Naive thymus-derived CD4-positive, alpha-beta T cell (primary cell): ENCODE measurements at places on chromosomes 11 and 22.

DNA sequence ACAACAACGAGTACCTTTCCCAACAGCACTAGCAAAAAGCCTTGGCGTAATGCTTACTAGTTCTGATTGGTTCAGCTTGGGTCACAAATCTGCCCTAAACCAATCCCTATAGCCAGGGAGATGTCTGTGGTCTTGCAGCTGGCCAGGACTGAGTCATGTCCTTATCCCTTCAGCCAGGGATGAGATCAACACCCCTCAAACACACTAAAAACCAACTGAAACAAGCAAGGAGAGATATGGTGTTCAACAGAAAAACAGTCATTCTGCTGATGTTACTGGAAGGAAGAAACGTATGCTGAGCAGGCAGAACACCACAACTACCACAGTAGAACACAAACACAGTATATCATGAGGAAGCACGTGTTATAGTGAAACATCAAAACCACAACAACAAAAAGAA is 375.6 kb downstream of the LARGE1 start:
- DNase-seq: no peak

- no peak for DNase-seq
Observed at GRCh38 chr22:48838376-48838775, 989.3 kb downstream of the BRD1 start.

GRCh38 chr11:12174128-12174476 is 63.7 kb downstream of the MICAL2 start:
- no peak for DNase-seq

DNA sequence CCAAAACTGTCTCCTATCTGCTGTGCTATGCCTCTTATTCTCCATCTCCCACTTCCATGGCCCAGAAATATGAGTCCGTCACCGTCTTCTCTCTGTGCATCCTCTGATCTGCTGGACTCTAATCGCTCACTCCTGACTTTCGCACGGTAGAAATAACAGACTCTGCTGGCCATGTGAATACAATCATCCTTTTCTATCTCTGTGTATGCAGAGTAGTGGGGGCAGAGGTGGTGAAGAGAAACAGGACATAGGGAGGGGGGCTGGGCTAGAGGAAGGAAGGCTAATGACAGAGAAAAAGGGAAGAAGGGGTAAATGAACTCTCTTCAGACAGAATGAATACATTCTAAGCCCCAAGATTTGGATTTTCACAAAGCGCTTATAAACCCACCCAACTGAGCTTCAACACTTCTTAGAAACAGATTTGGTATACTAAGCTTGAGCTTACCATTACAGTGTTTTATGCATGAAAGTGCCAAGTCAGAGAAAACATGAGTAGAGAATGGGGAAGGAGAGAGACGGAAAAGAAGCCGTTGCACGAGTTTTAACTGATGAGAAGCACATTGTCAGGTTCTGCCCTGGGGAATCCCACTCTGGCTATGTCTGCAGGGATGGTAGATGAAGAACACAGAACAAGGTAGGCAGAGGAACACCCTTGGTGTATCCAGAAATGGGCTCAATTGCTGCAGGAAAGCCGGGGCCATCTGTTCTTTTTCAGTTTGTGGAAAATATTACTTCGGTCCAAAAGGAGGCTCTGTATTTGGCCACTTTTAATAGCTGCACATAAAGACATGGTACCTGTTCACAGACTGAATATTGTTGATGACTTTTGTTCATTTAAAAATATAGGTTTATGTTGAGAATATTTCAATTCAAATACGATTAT is 324.7 kb downstream of the ETS1 start:
- DNase-seq: no peak

GRCh38 chr11:62169935-62170334 is 20.1 kb upstream of the SCGB1D1 start:
- no peak for DNase-seq

- peak; percentile 48 for DNase-seq
Observed at GRCh38 chr11:114036147-114036811, 23.2 kb upstream of the ZBTB16 start.
